Lung microvascular endothelial cell (primary cell): ENCODE measurements at places on chromosomes 7 and 10. TPM values are rescaled to one million over a fixed set of nuclear protein-coding genes. Genes with fewer than 3 reads are reported as not detected.

DNA sequence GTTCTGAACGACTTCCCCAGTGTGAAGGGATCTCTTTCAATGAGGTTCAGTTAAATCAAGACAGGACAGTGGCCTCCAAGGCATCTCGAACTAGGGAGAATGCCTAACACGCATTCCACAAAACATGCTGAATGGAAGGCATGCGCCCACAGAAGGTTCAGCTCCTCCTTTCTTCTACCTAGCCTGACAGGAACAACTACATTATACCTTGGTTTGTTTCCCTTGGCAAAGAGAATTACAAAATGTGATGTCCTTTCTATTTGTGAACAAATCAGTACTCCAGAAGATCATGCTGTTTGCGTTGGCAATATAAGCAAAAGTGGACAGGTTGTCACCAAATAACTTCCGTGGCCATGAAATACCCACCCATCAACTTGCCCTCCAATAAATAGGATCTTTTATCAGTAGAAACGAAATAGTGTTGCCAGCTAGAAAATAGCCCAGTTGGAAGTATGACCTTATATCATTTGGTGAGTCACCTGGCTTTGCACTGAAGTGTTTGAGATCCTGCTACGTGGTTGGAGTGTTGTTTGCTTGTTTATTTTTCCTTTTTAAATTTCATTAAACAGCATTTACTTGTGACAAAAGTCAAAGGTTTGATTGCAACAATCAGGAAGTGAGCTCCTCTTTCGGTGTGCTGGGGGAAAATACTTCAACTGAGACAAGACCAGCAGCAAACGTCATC lies 117.0 kb upstream of the FAM204A start:
- DNase-seq = no peak

DNA sequence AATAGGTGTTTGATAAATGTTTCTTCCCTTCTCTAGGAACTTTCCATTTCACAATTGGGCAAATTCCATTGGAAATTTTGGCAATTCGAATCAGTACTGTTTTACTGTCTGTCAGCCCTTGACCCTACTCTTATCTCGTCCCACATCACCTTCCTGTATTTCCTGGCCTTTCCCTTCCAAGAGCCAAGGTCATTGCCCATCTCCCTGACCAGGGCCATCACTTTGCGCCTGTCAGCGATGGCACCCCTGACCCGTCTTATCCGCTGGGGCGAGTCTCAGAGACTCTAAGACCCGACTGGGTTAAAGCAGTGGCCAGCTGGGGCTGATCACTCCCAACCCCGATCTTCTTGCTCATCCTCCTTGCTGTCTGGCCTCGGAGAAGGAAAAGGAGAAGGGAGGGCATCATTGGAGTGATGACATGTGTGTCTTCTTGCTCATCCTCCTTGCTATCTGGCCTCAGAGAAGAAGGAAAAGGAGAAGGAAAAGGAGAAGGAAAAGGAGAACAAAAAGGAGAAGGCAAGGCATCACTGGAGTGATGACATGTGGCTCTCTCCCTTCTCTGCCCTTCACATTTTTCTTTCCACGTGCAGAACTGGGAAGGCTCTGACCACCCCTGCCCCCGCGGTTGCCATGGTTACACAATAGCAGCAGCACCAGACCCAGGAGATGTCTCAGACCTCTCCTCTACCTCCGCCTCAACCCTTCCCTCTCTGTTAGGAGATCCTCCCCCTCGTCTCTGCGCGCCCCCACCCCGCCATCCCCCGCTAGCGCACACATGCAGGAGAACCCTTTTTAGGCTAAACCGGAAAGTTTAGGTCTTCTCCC lies 2.0 kb downstream of the SEMA3D start:
- peak; percentile 92 for DNase-seq

GRCh38 chr7:89994483-89994882 lies 159.8 kb upstream of the STEAP1 start:
- no peak for DNase-seq

MKRN1 gene
- 35.1 and 39.1 TPM in 2 replicates for total RNA-seq

DNA sequence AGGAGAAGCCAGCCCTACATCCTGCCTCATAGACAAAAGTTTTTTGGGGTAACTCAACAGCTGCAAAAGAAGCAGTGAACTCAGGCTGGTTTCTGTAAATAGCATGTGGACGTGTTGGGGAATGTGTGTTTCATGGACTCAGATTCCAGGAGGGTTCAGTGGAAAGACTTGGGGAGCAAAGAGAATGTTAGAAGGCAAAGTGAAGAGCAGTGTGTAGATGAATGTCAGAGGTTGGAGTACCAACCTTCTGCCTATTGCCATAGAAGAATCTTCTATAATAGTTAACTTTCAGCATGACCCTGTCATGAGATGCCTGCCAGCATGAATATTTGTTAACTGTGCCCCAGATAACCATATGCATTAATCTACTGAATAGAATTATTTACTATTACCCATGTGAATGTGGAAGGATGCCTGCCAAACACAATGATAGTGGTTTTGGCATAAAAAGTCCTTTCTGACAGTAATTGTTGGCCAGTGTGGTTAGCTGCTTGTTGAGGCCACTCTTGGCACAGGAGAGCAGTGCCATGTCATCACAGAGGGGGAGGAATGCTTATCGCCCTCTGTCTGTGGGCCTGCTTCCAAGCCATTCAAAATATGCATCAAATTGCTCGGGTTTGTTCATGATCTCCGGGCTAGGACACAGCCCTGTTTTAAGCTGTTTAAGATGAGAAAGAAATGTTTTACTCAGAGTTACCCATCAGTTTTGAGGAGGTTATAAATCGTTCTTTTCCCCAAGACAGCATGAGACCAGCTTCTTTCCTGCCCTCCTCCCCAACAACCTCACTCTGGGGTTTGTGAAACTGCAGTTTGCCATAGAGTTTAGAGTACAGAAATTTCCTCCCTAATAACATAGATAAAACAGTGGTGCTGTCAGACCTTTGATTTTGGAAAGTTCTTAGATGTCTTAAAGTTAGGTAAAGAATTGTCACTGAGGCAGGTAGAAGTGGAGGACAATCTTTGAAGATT lies 165.3 kb downstream of the WNT2 start:
- peak; percentile 75 for DNase-seq

IDI2 gene
- not detected in 2 replicates for total RNA-seq

DNA sequence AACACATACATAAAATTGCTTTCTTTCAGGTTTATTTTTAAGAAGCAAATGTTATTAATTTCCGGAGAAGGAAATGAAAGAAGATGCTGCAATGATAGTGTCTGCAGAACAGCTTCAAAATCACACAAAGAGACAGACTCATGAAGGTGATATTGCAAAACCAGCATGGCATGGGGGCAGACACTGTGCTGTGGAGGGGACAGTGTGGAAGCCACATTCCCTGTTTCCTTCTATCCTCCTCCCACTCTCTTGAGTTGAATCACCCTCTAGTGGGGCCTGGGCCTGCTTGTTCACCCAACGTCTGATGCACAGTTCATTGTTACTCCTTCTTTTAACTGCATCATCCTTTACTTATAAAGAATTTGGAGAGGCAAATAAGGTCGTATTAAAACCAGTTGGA lies 104.0 kb upstream of the INSIG1 start:
- no peak for DNase-seq

- DNase-seq = no peak
Observed at GRCh38 chr7:53426145-53426750, 390.8 kb downstream of the POM121L12 start.

DNA sequence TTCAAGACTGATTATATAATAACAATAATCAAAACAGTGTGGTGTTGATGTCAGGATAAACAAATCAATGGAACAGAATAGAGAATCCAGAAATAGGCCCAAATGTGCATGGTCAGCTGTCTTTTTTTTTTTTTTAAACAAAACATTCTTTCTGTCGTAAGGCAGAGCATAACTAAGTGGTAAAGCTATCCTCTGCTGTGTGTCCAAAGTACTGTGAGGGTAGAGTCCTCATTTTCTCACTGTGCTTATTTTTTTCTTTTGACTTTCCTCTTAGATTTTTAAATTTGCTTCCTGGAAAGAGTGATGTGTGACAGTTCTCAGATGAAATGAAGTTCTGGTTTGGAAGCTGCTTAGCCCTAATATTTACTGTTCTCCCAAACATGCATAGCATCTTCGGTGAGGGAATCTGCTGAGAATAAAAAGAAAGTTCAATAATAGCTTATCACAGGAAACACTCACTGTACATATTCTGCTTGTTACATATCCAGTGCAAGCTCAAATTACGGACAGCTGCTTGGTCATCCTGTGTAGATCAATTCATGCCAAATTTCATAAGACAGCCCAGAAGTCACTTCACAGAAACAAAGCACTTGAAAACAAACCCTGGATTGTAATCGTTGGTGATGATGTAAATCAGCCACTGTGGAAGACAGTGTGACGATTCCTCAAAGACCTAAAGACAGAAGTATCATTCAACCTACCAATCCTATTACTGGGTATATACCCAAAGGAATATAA lies 423.9 kb downstream of the NEBL start:
- DNase-seq = no peak

CLDN3 gene
- total RNA-seq = 0.44 and 0.60 TPM in 2 replicates

DNA sequence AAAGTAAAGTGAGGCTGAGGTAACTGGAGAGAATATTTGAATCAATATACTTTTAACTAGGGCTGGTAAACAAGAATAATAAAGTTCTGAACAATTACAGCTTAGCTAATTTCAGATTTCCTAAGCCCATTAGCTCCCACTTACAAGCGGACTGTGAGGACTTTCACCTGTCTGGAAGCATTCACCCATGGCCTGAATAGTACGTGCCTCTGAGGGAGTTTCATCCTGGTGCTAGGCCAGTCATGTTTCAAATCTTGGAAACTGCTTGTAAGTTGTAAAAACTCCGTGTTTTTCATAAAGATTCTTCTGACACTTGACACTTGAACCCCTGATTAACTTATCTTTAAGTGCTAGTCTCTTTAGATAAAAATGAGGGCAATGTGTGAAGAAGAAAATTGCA lies 975.2 kb upstream of the GHITM start:
- DNase-seq = no peak

DNA sequence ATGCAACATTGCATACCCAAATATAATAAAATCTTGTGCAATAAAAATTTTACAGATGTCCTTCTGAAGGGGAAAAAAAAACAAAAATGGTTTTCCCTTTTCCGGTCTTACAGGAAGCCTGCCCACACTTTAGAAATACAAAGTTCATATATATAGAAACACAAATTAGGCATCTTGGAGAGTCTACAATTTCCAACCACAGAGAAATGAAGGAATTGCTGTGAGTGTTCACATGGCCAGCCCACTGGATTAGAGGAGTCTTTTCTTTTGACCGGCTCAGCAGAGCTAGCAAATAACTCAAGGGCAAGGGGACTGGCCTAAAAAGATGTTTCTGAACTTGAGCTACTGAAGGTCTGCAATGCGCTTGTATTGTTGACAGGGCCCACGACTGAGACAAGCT lies 92.4 kb downstream of the GLI3 start:
- no peak for DNase-seq

DNA sequence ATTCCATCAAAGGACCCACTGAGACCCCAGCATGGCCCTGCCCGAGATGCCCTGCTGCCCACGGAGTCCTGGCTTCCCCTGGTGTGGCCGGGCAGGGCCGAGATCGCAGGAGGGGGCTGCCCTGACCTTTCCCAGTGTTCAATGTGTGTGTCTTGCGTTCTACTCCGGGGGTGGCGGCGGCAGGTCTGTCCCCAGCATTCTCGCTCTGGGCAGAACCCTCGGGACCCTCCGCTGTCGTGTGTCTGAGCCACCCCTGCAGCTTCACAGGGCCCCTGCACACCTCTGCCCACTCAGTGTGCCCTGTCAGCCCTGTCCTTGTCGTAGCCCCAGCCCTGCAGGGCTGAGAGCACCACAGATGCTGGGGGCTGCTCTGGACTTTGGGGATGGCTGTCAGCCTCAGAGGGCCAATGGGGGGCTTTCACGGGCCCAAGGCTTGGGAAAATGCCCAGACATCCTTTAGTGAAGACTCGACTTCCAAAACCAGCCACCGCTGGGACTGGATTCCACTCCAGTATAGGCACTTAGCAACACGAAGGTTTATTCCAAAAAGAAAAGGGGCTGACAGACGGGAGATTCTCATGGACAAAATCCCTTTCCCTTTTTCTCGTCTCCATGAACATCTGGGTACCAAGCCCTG lies 30.0 kb upstream of the KNDC1 start:
- no peak for DNase-seq

- peak; percentile 66 for DNase-seq
Observed at GRCh38 chr7:116218051-116218645, 7.8 kb downstream of the TES start.

- no peak for DNase-seq
Observed at GRCh38 chr7:842431-843031, 10.3 kb downstream of the SUN1 start.

DNA sequence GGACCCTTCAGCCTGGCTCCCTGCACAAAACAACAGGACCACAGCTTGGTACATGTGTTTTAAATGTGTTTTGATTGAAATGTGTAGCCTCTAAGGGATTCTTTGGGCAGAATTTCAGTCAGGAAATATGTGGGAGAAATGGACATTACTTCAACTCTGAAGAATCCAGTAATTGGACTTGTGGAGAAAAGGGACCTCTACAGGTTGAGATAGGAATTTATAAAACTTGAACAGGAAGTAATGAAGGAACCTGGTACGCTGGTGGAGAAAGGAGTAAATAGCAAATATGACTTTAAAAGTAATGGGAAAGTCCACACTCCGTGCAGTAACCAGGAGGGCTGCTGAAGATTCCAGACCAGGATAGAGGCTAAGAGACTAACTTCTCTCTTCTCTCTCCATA lies 220.5 kb downstream of the LHFPL3 start:
- DNase-seq = no peak

CYP26C1 gene
- total RNA-seq = 0.44 and 1.6 TPM in 2 replicates

GRCh38 chr7:105642264-105642663 lies 61.0 kb upstream of the EFCAB10 start:
- no peak for DNase-seq

DNA sequence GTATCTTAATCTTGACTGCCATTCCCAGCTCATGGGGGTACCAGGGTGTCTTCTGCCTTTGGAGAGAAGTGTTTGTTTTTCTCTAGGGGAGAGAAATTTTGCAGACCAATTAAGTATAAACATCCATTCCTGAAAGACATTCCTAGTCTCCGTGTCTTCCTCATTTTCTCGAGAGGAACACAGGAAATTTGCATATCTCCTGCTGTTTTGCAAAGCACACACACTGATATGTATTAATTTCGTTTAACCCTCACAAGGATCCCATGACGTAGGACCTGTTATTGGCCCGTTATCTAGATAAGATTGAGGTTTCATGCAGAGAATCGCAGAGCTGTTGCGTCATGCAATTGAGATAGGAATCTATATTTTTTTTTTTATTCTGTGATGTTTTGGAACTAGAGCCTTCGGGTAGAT lies 944 bp downstream of the RHBDD2 start:
- peak; percentile 26 for DNase-seq
